CD4-positive, alpha-beta T cell treated with Interleukin-21 for 1 hour (primary cell): ENCODE measurements at places on chromosomes 5 and 9.

DNA sequence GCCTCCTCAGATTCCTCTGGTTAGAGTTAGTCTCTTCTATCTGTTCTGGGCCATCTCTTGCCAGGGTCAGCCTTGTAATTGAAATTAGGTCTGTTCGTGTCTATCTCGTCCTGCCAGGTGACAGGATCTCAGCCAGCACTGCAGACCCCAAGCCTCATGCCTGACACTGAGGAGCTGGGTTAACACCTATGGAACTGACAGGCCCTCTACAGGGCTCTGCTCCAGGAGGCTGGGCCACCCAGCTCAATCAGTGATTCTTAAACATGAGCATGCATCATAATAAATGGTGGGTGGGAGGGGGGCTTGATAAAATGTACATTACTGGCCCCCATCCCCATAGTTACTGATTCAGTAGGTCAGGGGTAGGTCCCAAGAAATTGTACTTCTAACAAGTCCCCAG, 103.4 kb downstream of the PSD2 start:
- no peak for DNase-seq

GRCh38 chr5:50927953-50928352, 261.5 kb downstream of the PARP8 start:
- DNase-seq = no peak

- DNase-seq = no peak
Observed at GRCh38 chr9:124013309-124014210, 2.0 kb downstream of the LHX2 start.

DNA sequence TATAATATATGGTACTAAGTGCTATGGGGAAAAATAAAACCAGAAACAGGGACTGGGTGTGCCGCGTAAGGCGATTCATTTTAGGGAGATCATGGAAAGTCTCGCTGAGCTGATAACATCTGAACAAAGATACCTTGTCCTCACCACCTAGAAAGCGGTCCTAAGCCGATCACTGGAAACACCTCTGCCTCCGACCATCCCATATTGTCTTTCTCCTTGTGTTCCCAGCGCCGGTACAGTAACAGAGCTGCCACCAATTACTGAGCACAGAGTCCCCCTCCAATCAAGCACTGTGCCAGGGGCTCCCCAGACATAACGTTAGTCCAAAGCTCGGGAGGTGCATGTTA, 704 bp downstream of the CCDC112 start:
- DNase-seq = no peak

DNA sequence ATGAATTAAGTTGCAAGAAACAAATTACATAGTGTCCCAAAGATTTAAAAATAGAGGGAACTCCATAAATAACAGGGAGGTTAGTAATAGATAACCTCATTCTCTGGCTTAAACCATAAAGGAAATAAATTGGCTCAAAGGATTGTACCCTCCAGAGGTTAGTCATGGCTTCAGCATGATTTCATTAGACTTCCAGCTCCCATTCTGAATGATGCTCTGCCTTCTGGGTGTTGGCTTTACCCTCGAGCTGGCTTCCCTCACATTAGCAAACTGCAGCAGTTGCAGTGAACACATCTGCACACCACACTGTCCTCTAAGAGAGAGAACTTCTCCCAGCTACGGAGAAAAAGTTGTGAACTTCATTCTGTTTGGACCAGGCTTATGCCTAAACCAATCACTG, 70.4 kb downstream of the RGS7BP start:
- DNase-seq = no peak

DNA sequence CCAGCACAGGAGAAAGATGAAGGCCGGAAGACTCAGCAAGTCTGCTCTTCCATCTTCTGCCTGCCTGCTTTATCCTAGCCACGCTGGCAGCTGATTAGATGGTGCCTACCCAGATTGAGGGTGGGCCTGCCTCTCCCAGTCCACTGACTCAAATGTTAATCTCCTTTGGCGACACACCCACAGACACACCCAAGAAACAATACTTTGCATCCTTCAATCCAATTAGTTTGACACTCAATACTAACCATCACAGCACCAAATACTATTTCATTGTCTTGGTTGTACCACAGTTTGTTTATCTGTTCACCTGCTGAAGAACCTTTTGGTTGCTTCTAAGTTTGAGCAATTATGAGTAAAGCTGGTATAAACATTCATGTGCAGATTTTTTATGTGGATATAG, 23.7 kb downstream of the SMIM32 start:
- DNase-seq = no peak

GRCh38 chr5:127840198-127840524, 137.0 kb downstream of the CCDC192 start:
- DNase-seq = no peak

DNA sequence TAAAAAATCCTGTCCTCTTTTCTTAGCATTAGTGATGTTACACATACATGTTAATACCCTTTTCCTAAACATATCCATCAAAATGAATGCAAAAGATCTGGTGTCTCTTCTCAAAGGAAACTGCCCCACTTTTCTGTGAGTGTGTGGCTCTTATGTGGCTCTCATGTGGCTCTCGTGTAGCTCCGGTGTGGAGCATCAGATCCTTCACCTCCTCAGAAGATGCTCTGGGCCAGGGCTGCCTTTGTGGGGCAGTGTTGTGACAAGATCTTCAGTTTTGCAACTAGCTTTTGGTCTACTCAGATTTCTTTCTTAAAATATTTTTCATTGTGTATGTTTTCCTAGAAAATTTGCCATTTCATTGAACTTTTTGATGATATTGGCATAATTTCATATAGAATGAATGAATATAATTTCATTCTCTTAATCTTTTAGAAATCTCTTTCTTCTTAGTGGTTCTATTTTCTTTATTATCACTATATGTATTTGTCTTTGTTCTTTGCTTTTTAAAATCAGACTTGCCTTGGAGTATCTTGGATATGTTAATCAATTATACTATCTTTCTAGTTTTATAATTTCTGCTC, 19.4 kb downstream of the GARNL3 start:
- DNase-seq = peak; percentile 27

- no peak for DNase-seq
Observed at GRCh38 chr5:38725371-38725865, 120.4 kb upstream of the OSMR start.
